ENCODE measurements at places on chromosomes 13 and 19.

DNA sequence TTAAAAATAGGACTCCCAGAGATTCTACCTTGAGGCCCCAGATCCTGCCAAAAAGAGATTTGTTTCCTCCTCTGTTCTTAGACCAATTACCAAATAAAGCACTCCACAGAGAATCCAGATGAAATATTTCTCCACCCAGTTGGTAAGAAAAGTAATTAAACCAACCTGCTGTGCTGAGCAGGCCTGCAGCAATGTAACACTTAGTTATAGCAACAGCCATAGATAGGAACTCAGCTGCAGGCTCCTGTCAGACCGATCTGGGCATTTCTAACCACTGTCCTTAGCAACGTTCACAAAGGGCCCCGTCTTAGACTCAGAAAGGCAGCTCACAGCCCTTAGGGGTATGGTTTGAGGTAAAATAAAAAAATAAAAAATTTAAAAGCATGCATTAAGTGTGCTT lies 271.1 kb downstream of the KCNRG start:
- no peak for DNase-seq

- no peak for DNase-seq
These were observed 45.4 kb downstream of the ZIC5 start for GRCh38 chr13:99926014-99926731.

DNA sequence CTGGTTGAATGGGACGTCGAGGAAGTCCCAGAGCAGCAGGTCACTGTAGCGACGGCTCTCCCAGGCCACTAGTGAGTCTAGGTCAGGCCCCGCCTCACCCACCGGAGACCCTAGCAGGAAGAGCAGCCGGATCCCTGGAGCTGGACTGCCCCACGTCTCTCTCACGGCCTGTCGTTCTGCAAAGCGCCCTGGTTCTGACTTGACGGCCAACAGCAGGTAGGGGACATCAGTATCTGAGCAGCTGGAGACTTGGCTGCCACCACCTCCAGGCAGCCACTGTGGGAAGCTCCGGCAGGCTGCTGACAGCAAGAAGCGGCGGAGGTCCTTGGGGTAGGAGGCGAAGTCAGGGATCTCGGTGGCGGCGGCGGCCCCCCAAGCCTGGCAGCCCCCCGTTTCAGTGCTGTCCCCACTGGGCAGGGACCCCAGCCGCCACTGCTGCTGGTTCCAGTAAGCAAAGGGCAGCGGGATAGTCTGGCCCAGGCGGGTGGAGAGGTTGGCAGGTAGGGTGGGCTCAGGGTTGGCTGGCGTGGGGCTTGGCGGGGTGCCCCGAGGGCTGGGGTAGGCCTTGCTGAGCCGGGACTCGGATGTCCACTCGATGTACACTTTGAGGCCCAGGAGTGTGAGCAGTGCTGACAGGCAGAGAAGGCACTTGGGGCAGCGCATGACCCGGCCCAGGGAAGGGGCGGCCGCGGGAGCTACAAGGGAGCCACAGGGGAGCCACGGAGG lies 895 bp downstream of the B3GNT8 start:
- DNase-seq: no peak

DNA sequence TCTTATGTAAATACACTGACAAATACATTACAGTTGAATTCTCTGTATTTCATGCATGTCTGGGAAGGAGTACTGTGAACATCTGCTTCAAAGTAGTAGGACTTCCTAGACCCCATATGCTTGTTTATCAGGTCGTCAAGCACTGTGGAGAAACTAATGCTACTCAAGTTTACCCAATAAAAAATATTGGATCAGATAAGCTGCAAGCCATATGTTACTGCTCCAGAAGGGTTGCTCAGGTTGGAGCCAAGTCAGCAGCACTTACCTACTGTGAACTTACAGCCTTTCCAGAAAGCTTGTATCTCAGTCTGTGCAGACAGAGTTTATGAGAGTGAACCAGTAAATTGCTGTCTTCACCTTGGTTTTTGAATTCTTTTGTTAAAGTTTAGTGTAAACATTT lies 36.2 kb downstream of the SLAIN1 start:
- no peak for DNase-seq

All from renal cortex interstitium (tissue), 15 donors.